ENCODE measurements at places on chromosomes 4 and X.

DNA sequence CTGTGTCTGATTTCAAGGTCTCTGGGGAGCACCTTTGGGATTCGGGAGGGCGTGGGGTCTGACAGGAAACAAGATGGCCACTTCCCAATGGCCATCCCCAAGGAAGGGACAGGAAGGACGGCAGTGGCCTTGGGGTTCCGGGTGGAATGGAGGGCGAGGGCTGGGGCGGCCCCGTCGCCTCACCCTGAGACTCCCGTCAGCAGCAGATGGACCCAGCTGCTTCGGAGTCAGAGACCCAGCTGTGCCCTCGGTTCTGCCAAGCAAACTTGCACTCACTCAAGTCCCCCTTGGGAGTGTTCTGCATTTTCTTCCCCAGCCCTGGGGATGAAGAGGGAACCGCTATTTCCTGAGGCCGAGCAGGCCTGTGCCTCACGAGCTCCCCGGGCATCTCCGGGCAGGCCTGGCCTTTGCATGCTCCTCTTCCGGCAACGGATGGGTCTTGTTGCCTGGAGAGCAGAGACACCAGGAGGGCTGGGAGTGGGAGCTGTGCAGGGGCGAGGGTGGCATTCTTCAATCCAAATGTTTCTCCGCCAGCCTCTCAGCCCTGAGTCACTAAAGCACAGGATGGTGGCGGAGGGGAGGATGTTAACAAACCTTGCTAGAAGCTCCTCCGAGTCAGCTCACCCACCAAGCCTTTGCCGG is 6.8 kb upstream of the DUSP9 start:
- DNase-seq: no peak

GRCh38 chr4:184192933-184193332 is 24.7 kb downstream of the ENPP6 start:
- no peak for DNase-seq

- DNase-seq: no peak
Measured at GRCh38 chr4:38671592-38671940, 7.6 kb downstream of the KLF3 start.

- DNase-seq: no peak
Measured at GRCh38 chrX:3549411-3549911, 164.0 kb downstream of the PRKX start.

- no peak for DNase-seq
Measured at GRCh38 chr4:184416913-184417734, 57.2 kb downstream of the IRF2 start.

- no peak for DNase-seq
Measured at GRCh38 chrX:94908171-94908570, 1234.2 kb downstream of the FAM133A start.

- no peak for DNase-seq
Measured at GRCh38 chrX:134885336-134886001, 105.3 kb upstream of the SMIM10 start.

- no peak for DNase-seq
Measured at GRCh38 chrX:40083120-40083978, 14.4 kb downstream of the BCOR start.

DNA sequence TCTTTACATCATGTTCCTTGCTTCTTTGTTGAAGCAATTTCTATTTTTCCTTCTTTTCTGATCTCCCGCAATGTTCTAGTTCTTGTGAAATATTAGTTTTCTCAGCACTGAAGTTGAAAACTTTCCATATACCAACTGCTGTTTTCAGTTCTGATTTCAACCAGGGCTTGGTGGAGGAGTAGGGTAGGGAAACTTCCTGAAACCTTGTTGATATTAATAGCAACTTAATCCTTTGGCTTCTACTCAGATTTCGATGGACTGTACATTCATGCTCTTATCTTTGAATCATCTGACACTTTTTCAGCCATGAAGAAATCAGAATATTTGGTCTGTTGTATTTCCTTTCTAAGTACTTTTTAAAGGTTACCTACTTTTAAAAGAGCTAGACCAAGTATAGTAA is 315.8 kb downstream of the RPA4 start:
- no peak for DNase-seq
